Suppressor macrophage treated with lipopolysaccharide for 1 hour (primary cell): ENCODE measurements at places on chromosomes 2 and 18.

DNA sequence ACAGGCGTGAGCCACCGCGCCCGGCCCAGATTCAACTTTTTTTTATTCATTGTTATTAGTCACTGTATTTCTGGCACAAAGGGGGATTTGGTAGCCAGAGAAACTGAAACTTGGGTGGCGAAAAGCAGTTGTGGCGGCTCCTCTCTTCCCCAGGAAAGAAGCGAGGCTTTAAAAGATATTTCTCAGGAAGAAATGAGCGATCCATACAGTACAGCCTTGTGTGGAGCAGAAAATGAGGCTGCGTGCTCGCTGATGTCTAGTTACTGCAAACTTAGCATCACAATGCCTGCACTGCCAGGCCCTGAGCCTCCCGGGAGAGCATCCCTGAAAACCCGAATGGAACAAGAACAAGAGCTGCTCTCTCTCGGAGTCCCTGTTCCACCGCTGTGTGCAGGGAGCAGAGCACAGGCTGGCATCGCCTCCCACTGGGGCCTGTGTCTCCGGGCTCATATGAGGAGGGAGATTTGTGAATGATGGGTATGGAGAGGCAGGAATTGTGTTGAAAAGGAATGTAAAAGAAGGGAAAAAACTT, 234.0 kb downstream of the ZNF516 start:
- DNase-seq = no peak

- peak; percentile 46 for DNase-seq
Measured at GRCh38 chr18:57077786-57078552, 68.9 kb upstream of the BOD1L2 start.

DNA sequence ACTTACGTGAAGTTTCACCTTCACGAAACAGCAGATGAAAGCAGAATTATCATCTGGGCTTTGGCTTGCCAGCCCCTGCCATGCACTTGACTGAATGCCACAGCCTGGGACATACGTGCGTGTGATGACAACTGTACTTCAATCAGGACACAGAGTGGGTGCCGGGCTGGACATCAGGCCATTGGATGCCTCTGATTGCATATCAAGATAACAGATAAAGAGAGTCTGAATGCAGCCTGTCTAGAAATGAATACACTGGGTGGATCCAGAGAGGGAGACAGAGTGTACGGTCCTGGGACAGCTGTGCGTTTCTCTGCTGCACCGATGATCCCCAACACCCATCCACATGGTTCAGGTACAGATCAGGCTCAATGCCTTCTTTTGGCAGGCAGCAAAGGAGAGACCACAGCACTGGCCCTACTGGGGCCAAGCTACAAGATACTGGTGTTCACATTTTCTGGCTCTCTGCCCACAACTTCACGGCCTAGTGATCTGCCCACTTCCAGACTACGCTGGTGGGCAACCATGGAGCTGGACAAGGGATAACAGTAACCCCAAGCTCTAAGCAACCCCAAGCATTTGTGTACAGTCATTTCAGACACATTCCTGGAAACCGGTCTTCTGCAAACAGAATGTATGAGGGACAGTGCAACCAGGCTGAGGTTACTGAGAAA, 35.6 kb downstream of the FBLN7 start:
- no peak for DNase-seq

DNA sequence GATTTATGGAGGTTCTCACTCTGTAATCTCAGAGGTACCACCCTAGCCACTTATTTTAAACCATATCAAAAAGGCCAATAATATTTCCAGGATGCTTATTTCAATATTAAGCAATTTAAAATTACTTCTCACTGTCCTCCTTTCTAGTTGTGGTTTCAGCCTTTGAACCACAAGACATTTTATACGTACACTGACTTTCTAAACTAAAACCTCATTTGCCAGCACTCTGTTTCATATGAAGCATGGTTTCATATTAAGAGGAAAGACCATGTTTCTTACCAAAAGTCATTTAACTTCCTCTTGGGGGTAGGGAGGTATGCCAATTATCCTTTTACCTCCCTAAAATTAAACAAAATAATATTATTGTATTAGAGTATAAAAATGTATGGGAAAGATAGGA, 399.8 kb downstream of the CDH7 start:
- no peak for DNase-seq

DNA sequence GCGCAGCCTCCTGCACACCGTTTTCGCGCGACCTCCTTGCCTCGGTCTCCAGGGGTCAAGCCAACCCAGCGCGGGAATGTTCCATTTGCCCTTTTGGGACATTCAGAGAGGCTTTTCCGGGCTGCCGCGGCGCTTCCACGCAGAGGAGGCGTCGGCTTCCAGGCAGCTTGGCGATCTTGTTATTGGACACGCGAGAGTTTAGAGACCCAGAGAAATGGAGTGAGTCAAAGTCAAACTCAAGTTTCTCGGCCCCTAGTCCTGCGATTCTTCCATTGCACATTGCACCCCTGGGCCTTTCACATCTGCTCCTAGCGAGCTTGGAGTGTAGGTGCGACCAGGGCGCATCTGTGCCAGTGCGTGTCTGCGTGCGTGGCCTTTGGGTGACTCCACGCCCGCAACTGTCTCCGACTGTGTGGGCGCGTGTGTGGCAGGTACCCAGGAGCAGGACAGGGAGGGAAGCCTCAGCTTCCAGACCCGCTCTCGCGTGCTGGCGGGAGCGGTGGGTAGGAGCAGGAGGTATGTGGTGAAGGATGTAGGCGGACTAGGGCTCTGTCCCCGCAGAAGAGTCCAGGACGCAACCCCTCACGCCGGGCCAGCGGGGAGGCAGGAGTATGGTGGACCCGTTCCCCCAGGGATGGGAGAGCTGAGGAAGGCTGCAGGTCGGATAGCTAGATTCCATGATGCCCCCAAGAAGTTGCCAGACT, 13.5 kb downstream of the SIX3 start:
- no peak for DNase-seq

DNA sequence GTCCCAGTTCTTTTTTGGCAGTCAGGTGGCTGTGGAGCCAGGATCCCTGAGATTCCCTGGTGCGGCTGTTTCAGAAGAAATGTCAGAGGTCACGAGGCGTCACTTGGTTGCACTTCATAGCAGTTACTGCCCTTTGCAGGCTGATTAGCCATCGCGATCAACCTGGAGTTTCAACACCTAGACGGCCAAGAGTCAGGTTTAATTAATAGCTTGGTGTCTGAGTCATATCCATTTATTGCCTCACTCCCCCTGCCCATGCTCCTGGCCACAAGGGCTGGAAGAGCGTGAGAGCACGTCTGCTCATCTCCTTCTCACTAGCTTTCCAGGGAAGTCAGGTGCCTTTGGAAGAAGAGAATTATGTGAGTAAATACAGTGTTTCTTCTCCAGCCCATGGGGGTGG, 552.3 kb downstream of the TSN start:
- no peak for DNase-seq

GRCh38 chr18:11246495-11247300, 97.3 kb upstream of the PIEZO2 start:
- no peak for DNase-seq
